ENCODE measurements at places on chromosomes 13 and 19.

- DNase-seq, result no peak
Observed at GRCh38 chr19:7152568-7152967, 83.1 kb downstream of the ZNF557 start.

DNA sequence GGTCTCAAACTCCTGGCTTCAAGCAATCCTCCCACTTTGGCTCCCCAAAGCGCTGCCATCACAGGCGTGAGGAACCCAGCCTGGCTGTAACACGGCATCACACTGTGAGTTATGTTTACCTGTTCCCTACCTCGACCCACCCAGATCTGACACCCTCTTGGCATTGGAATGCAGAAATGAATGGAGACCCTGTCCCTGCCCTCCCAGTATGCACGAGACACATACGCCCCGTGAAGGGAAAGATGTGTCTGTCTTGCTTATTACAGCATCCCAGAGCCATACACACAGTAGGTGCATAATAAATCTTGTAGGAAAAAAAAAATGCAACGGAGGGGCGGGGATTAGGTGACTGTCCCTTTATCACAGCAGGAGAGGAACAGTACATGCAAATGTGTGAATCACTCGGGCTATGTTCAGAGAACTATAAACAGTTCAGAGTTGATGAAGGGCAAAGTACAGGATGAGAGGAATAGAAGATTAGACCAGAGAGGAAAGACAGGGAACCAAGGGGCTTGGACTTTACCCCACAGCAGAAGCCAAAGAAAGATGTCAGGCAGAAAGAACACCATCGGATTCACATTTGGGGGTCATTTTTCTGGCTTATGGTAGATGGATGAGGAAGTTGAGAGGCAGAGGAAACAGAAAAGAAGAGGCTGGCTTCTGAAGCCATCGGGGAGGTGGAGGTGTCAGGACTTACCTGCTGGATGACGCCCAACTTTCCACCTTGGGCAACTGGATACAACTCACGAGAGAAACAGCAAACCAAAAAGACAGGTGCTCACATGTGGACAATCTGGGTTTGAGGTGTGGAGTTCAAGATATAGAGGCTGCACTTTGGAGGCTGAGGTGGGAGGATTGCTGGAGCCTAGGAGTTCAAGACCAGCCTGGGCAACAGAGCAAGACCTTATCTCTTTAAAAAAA lies 94.3 kb downstream of the INSR start:
- DNase-seq, result no peak

DNA sequence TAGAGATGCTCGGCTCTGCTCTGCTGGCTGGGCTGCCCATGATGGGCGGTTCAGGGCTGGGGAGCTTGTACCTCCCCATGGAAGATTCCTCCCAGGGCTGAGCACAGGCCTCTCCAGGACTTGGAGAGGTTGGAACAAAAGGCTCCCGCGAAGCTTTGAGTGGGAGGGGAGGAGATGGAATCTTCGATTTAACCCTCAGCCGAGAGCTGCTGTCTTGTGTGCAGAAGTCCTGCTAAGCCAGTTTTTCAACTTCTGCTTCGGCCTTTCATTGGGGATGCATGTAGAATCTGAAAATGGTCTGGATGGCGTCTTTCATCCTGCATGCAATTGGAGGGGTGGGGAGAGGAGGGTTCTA lies 163.3 kb downstream of the KDM4B start:
- DNase-seq, result peak; percentile 20

DNA sequence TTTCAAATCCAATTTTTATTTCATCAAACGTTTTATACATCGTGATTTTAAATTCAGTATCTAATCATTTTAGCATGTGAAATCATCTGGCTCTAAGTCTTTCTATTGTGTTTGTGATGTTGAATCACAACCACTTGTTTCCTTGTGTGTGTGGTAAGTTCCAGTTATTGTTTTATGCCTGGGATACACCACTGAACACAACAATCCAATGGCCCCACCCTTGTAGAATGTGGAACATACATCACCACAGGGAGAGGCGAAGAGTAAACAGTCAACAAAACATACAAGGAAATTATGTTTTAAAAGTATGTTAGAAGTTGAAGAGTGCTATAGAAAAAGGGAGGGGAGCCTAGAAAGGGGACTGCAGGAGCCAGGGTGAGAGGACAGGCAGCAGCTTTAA lies 100.5 kb downstream of the EPSTI1 start:
- DNase-seq, result no peak

GRCh38 chr19:21322528-21322927 lies 6.7 kb downstream of the ZNF708 start:
- no peak for DNase-seq

- no peak for DNase-seq
Observed at GRCh38 chr13:82070416-82070815, 1729.5 kb upstream of the SPRY2 start.

GRCh38 chr13:52366291-52366690 lies 39.7 kb downstream of the THSD1 start:
- no peak for DNase-seq

DNA sequence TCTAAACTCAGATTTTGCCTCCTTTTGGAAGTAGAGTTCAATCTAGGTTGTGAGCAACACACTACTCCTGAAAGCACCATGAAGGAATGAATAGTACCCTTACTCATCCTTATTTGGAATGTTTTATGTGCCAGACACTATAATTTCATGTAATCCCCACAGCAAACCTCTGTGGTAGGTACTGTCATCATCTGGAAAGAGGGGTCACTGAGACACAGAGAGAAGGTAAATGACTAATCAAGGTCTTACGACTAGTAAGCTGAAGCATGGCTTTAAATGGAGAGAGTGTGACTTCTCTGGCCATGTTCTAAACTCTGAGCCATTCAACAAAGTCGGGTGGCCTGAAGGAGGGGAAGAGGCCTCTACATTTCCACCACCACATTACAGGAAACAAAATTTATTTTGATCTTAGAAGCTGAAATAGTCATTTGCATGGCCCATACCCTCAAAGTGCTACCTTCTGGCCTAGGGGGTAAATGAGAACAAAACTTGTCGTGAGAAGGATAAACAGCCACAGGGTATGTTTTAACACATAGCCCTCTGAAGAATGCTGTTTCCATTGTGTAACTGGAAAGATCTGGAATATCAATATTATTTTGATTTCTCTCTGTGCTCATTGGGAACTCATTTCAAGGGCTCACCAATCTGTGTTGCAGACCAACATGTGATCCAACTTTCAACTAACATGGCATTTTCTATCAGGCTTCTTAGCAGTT lies 180.8 kb upstream of the RFC3 start:
- no peak for DNase-seq

DNA sequence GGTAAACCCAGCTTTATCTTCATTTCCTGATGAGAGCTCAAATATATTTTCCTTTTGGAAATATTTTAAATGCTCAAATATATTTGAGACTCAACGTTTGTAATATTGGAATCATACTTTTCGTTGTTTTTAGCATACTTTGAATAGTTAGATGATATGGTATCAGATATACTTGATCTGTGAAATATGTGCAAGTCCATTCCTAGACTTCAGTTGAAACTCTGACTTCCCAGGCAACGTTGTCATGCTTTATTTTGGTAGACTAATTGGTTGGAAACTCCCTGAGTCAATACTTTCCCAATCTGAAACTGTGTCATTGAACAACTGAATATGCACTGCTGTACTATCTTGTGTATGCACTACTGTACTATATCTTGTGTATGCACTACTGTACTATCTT lies 378.5 kb downstream of the MYO16 start:
- no peak for DNase-seq

DNA sequence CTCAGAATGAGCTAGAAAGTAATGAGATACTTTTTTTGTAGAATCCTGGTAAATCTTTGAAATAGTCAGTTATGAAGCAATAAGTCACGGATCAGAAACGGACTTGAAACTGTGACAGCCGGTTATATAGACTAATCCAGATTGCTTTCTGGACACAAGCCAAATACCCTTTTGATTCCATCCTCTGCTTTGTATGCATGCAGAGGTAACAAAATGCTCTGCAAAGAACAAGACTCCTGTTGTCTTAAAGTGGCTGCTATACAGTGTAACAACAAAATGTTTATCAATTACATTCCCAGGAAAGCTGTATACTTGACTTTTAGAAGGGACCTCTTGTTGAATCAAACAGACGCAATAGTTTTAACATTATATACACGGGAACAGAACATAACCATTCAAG lies 66.5 kb upstream of the STARD13 start:
- DNase-seq, result no peak

DNA sequence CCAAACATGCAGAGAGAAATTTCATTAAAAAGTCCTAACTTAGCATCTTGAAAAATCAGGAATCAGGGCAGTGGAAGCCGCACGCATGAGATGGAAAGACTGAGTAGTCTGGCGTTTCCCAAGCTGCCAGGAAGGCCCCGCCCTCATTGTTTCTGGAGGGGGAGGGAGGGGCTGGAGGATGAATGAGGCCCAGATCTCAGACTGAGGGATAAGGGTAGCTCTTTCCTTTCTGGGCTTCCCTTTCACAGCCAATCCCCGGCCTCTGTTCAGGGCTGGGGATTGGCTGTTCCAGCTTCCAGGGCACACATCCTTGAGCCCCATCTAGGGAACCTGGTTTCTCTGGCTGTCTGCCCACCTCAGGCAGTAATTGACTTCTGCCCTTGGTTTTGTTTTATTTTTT lies 7.3 kb downstream of the C19orf53 start:
- DNase-seq, result peak; percentile 9

DNA sequence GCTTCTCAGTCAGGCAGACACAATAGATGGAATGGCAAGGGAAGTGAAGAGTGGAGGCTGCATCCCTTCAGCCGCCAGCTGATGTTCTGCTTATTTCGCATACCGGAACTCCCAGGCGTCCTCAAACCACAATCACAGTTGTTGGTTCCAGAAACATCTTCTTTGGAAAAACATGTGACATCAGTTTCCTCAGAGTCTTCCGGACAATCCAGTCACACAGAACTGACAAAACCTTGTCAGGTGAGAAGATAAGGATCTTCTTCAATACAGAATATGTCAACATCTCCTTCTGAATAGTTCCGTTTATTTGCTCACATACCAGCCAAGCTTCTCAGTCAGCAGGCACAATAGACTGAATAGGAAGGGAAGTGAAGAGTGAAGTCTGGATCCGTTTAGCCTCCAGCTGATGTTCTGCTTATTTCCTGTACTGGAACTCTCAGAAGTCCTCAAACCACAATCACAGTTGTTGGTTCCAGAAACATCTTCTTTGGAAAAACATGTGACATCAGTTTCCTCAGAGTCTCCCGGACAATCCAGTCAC lies 45.1 kb upstream of the CEACAM21 start:
- no peak for DNase-seq

- no peak for DNase-seq
Observed at GRCh38 chr13:27483421-27483820, 33.1 kb upstream of the MTIF3 start.

DNA sequence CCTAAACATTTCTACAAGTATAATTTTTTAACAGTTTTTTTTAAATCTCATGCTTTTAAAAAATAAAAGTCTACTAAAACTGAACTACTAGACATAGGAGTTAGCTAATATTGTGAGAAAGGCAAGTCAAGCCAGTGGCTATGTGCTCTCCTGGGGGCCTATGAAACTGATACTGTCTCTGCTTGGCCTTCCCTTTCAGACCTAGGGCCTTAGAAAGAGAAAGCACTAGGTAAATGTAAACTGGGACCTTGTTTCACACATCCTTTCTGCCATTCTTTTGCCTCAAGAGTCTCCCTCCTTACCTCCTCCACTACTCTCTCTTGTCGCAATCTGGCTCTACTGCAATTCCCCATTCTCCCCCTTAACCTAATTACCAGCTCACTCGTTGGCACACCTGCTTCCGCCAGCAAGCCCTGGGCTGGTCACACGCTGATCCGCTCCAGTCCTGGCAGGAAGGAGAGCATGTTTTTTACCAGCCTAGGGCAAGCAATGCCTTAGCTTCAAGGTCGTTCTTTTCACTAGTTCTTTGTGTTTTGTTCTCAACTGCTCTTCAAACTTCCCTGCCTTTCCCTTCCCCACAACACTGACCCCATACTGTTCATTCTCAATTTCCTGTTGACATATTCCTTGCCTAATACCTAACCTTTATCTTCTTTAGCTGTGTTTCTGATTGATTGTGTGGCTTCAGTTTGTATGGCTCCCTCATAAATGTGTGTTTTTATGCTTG lies 23.1 kb downstream of the TBC1D4 start:
- peak; percentile 66 for DNase-seq

GRCh38 chr19:11125994-11126685 lies 29.4 kb downstream of the SPC24 start:
- peak; percentile 54 for DNase-seq

- DNase-seq, result no peak
Observed at GRCh38 chr13:49351871-49352270, 92.0 kb downstream of the CAB39L start.

GRCh38 chr19:7488736-7489353 lies at the start of gene PEX11G:
Gene PEX11G (minus strand): TSS chr19:7489035. CDS start chr19:7489010, 25 bp downstream.
- DNase-seq, result peak; percentile 92

- no peak for DNase-seq
Observed at GRCh38 chr13:74978591-74978990, 503.4 kb downstream of the TBC1D4 start.

DNA sequence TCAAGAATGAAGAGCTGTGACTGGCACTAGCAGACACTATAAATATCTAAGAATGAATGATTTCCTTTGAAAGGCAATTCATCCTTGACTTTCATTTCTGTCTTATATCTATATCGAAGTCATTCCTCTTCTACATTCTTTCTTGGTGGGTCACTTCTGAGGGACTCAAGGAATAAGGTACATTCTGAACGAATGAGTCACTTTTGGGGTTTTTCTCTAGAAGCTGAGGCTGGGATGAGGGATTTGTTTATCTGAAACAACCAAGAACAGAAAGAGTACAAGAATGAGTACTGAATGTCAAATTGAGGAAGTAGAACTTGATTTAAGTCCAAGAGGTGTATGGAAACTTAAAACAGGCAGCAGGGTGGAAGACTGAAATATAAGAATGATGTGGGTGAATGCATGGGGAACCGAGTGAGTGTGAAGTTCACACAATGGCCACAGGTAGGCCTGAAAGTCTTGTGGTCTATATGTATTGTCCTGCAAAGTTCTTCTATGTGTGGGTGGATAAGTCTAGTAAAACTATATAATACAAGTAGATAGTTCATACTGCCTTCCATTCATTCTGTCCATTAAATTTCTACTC lies 343.9 kb downstream of the OXGR1 start:
- no peak for DNase-seq

- no peak for DNase-seq
Observed at GRCh38 chr19:1300744-1301490, 15.2 kb downstream of the EFNA2 start.

DNA sequence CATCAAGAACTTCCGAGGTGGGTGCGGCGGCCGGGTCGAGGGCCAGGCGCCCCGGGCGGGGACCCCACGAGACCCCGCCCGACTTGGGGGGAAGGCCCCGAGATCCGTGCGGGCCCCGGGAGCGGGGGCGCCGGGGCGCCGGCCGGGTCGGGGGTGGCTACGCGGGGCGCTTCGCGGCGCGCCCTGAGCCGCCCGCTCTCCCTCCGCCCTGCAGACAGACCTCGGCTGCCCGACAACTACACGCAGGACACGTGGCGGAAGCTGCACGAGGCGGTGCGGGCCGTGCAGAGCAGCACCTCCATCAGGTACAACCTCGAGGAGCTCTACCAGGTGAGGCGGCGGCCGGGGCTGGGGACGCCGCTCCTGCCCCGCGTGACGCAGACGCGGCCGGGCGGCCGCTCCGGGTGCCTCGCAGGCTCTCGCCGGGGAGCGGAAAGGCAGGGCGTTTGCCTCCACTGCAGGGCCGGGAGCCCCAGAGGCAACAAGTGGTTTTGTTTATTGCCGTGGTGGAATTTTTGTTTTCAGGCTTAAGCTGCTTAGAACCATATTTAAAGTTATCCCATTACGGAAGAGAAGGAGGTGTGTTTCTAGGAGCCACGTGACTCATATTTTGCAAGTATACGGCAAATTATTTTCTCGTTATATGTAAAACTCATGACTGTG lies 477 bp downstream of the CUL4A start:
- peak; percentile 56 for DNase-seq

- DNase-seq, result no peak
Observed at GRCh38 chr19:35085947-35086346, 29.7 kb upstream of the FXYD3 start.

- DNase-seq, result no peak
Observed at GRCh38 chr13:102688306-102688973, 6.4 kb downstream of the METTL21C start.
